ENCODE measurements at places on chromosomes 6 and 20.
A peak's percentile ranks its signal among the peaks of the same experiment; 100 is the strongest.

DNA sequence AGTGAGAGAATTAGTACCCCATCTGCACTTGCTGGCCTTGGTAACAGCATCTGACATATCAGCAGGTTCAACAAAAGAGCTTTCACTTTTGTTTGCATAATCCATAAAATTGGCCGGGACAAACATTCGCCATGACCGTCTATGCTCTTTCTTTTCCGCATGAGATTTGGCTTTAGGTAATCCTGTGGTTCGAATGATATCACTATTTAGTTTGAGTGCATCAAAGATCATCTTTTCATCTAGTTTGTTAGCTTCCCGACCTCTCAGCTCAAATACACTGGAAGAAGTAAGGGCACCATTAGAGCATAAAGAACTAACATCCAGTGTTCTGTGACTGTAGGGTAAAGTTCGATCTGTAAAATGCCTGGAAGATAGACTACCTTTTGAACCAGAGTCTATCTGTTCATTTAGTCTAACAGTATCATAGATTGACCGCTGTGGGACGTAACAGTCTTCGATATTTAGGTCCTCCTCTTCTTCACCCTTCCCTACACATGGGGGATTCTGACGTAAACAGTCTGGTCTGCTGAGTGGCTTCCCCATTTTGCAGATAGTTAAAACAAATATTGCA, 101.6 kb downstream of the DST start:
- DNase-seq, result no peak

GRCh38 chr20:62624325-62624690, 18.0 kb upstream of the SLCO4A1 start:
- no peak for DNase-seq

DNA sequence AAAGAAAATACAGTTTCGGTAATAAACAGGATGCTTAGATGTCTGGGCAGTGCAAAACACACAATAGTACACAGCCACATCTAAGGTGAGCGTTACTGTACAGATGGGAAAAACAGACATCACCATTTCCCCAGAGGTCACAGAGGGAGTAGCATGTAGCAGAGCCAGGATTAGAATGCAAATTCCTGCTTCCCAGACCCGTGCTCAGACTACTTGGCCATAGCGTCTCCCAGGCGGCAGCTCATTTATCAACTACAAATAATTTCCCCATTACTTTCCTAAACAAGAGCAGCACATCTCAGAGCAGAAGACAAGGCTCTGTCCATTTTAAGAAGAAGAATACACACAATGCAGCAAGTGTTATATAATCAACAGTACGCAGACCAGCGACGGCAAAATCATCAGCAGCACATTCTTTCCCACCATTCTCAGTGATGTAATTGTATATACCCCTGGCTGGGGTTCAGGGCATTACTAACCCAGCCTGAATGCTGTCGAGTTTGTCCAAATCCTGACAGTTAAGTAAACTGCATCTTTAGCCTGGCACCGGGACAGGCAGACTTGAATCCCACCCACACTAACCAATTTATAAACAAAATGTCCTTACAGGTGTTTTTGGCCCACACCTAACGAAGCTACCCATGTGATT, 61.9 kb downstream of the CNKSR3 start:
- DNase-seq, result peak; percentile 74

DNA sequence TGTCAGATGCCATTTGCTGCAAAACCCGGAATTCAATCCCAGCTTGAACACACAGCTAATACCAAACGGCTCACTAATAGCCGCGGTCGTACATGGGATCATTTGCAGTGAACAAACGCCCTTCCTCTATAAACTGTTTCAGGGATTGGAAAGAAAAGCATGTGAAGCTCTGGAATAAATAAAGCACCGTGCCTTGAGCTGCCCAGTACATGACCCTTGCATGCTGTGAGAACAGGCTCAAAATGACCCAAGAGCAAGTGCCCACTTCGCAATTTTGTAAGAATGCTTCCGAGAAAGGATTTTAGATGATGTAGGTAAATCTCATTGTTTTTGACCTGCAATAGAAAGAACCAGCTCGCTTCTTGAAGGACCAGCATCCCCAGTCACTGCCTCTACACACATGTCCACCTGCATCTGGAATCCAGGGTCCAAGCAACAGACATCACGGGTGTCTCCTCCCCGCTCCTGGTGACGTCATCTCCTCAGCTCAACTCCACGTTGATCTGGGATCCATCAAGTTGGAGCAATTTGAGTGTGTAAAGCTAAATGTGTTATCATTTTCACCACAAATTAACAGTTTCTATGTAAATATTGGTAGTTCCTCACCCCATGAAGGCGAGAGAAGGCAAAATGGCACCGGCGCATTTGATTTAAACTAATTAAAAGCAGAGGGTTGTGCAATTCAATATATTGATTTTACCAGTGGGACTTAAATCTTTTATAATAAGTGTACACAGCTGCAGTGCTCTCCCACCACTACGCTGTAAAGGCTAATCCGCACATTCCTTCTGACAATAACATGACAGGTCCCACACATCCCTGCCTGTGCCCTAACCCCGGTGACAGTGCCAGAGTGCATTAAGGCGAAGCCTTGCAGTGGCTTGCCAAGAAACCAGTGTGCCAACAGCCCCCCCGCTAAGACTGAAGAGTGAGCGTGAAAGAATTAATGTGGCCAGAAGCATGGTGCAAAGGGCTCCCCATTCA, 6.2 kb downstream of the BMP7 start:
- DNase-seq, result no peak

DNA sequence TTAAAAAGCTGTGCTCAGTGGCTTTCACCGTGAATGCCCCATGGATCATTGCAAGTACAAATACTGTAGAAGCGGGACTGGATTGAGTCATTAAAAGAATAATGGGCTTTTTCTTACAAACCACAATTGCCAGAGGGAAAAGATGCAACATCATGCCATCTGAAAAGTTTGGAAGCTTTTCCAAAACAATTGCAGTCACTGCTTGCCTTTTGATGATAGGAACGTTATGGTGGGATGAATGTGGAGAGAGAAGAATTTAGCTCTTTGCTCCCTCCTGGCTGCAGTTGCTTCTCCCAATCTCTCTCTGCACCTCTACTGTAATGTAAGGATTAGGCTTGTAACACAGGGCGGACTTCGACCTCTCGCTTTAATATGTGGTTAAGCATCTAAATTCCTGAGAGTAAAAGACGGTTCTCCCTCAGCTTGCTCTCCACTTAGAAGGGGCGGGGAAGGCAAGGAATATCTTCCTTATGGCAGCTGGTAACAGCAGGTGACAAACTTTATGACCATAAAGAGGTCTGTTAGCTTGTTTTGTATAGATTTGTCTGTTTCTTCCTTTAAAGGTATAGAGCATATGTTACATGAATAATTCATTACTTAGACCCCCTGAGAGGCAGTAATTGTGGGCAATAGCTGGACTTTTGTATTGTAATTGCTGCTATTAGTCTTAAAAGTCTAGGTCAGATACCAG, 376.1 kb downstream of the UTRN start:
- DNase-seq, result peak; percentile 65

GRCh38 chr6:139320081-139320480, 28.3 kb upstream of the TXLNB start:
- no peak for DNase-seq

DNA sequence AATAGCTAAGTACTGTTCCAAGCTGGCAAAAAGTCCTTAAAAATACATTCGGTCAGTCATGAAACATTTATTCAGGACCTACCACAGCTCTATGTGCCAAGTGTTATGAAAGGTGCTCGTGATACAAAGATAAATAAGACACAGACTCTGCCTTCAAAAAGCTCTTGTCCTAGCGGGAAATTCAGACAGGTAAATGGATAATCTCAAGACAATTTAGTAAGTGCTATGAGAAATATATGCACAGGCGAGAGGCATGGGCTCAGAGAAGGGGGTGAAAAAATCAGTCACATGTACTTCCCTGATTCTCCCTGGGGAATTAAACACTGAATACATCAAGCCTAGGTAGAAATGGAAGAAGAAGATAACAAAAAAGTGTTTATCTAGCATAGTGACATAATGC, 49.8 kb upstream of the HEY2 start:
- DNase-seq, result no peak

GRCh38 chr20:15065794-15066193, 728.4 kb upstream of the FLRT3 start:
- DNase-seq, result peak; percentile 12
